ENCODE measurements at places on chromosomes 6 and 20.
A peak's percentile ranks its signal among the peaks of the same experiment; 100 is the strongest.

- DNase-seq: no peak
Observed at GRCh38 chr20:58523072-58523970, 8.1 kb upstream of the APCDD1L start.

- no peak for DNase-seq
Observed at GRCh38 chr6:42745083-42745639, 742 bp downstream of the TBCC start.

- DNase-seq: no peak
Observed at GRCh38 chr20:46559685-46560440, 9.4 kb upstream of the OCSTAMP start.

- DNase-seq: no peak
Observed at GRCh38 chr6:161021998-161022743, 30.6 kb downstream of the MAP3K4 start.

- DNase-seq: no peak
Observed at GRCh38 chr6:45983062-45983461, 32.6 kb downstream of the CLIC5 start.

GRCh38 chr6:37724530-37725220 lies 27.0 kb upstream of the MDGA1 start:
- DNase-seq: no peak

GRCh38 chr6:21265034-21265729 lies 328.4 kb upstream of the SOX4 start:
- no peak for DNase-seq

- peak; percentile 6 for DNase-seq
Observed at GRCh38 chr6:40630051-40630450, 42.9 kb upstream of the LRFN2 start.

DNA sequence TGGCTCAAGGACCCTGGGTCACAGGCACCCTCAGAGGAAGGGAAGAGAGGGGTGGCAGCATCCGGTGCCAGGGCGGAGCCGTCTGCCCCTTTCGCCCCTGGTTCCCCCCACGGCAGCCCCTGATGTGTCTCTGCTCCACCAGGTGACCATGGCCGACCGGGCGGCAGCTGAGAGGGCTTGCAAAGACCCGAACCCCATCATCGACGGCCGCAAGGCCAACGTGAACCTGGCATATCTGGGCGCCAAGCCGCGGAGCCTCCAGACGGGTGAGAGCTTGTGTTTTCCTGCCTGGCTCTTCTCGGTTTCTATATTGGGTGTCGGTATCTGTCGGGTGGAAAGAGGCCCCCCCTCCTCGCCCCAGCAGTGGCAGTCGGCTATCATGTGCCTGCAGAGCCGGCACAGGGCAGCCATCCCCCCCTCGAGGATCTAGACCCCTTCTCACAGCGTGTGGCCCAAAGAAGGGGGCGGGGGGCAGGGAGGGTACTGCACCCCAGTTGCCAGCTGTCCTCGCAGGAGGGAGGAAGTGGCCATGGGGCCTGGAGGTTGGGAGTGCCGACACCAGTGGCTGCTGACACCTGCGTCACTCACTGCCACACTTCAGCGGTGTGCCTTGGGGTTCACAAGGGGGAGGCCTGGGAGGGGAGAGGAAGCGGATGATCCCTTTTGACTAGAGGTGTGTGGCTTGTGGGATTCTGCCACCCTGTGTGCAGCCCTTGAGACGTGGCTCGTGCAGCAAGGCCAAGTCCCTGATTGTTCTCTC lies 1.5 kb downstream of the RBM38 start:
- DNase-seq: no peak

DNA sequence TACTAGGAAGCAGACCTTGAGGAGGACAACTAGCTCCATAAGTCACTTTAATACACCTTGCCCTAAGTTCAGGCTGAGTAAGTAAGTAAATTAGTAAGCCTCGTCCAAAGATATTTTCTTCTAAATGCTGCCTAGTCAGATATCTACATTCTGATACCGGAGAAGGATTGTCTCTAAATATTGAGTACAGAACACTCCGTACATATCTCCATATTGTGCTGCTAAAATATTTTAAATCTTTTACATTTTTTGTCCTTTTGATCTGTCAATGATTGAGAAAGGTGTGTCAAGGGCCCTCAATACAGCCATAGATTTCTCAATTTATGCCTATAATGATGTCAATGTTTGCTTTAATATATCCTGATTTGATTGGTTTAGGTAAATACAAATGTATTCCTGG lies 3.2 kb downstream of the WFDC8 start:
- DNase-seq: no peak

DNA sequence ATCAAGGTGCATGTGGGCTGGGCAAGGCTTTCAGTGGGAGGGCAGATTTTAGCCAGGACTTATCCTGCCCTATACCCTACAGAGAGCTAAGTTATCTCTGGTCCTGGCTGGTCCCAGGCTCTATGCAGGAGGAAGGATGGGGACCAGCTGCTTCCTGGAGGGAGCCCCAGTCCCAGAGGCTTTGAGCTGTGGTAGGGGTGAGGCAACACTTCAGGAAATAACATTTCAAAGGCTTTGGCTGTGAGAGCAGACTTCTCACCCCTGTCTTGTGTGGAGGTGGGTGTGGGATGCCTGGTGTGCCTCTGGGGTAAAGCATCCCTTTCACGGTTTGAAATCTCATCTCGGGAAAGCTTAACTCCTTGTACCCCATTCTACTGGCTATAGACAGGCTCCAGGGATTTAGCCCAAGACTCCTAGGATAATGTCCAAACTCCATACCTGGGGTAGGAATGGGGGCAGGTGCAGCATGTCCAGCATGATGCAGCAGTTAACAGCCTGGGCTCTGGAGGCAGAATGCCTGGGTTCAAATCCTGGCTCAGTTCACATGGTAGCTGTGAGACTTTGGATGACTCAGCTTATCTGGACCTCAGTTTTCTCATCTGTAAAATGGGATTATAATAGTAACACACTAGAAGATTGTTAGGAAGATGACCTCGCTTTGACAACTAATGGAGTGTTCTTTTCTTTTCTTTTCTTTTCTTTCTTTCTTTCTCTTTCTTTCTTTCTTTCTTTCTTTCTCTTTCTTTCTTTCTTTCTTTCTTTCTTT lies 27.5 kb upstream of the SIRPA start:
- no peak for DNase-seq

- DNase-seq: peak; percentile 13
Observed at GRCh38 chr6:22657352-22657980, 88.1 kb downstream of the HDGFL1 start.

DNA sequence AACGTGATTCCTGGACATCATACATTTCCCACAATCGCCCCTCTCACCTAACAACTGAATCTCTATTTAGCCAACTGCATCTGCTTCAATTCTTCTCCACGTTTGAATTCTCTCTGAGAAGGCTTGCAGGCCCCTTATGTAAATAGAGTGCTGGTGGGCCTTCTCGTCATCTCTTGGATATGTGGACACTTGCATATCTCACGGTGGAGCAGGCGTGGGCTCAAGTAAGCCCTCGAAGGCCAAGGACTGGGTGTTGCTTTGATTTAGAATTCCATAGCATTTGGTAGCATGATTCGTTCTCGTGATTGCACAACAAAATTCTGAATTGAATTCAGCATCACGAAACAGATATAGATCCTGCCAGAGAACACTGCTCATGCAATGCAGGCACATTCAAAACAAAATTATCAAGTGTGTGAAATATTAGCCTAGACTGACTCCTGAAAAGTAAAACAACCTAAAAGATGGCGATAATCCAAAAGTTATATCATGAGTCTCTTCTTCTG lies 613.6 kb downstream of the TFAP2A start:
- DNase-seq: no peak

DNA sequence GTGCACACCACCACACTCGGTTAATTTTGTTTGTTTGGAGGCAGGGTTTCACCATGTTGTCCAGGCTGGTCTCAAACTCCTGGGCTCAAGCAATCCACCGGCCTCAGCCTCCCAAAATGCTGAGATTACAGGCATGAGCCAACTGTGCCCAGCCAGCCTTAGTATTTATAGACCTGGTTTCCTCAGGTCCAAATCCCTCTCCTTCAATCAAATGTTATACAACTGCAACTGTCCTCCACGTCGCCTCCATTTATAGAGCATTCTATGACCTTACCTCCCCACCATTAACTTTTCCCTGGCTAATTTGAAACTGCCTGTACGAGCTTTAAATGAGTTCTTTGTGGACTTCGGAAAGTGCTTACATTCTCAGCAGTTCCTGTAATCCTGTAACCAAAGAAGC lies 39.3 kb upstream of the IPCEF1 start:
- DNase-seq: no peak

- no peak for DNase-seq
Observed at GRCh38 chr6:52489881-52490280, 69.7 kb downstream of the EFHC1 start.

DNA sequence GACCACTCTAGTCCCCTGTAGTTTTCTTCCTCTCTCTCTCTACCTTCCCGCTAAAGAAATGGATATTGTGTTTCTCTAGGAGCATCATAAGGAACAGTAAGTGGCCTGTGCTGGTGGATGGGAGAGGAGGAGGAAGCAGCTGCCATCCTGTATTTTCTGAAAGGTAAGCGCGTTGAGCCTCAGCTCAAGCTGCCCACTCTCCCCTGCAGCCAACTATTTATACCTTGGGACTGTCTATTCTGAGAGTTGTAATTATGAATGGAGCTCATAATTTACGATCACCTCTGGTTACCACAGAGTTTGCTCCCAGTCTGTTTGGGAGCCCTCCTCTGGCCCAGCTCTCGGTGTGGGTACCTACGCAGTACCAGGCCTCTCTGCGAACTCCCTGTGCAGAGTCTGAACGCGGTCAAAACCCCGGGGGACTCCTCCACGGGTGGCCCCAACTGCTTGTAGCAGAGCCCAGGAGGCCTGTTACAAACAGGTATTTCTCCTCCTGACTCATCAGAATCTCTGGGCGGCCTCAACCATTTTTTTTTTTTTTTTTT lies 285.4 kb downstream of the SMOC2 start:
- DNase-seq: no peak

DNA sequence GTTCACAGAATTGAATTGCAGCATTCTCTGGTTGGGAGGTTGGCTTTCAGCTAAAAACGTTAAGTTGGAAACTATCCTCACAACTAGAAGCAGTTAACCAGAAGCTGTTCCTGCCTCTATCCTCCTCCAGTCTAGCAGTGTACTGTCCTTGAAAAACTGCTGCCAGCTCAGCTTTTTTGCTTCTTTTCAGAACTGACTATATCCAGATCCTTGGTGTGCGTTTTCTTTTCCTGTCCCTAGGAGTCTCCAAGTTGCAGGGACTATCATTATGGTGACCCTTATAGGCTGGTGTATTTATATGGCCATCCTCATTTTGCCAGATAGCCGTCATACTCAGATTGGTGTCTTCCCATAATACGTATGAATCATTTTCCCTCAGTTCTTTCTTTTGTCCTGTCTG lies 5.5 kb downstream of the ITCH start:
- no peak for DNase-seq

DNA sequence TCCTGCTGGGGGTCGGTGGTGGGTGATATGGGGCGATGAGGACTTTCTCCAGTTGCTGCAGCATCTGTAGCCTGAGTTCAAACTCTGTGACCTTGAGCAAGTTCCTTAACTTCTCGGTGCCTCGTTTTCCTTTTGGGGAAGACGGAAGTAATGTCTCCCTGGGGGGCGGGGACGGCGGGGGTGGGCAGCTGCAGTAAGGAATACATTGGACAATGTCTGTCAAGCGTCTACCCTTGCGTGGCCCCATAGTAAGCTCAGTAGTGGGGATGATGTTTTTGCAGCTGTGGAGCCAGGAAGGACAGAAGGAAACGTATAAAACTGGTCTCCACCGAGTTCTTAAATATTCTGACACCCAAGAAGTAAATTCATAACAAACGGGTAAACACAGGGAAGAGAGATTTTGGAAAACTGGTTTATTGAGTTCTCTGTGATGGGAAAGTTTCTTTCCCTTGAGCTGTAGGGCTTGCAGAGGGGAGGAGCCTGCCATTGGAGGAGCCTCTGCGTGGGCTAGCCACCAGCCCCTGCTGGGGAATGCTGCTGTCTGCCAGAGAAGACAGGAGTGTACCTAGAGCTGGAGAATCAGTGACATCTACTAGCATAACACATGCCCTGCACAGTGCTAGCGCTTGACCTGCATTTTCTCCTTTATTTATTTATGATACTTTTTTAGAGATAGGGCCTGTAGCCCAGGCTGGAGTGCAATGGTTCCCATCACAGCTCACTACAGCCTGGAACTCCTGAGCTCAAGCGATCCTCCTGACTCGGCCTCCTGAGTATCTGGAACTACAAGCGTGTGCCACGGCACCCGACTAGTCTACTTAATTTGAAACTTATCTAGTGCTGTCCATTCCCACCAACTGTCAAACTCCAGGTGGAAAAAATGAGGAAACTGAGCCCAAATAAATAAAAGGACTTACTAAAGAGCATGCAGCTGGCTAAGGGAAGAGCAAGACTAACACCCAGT lies 1.2 kb upstream of the ACSS1 start:
- DNase-seq: peak; percentile 16

DNA sequence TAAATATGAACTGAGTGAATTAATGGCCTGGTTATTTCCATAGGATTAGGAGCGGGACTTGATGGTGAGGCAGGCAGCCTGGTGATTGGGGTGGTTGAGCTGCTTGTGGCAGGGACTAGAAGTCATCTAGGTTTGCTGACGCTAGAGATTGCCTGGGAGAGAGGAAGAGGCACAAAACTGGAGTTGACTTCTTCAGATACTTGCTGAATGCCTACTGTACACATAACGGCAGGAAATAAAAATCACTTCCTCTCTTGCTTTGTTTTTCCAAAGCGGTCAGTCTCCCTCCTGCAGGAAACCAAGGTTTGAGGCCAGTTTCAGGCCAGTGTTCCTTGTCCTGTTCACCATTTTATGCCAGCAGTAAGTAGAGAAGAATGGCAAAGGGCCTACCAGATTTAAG lies 36.7 kb upstream of the MYLIP start:
- DNase-seq: no peak

GRCh38 chr20:11229772-11230171 lies 556.0 kb upstream of the JAG1 start:
- peak; percentile 95 for DNase-seq

GRCh38 chr6:157732007-157732406 lies 91.0 kb upstream of the SNX9 start:
- no peak for DNase-seq

- no peak for DNase-seq
Observed at GRCh38 chr20:46408281-46408731, 1.9 kb upstream of the ELMO2 start.

DNA sequence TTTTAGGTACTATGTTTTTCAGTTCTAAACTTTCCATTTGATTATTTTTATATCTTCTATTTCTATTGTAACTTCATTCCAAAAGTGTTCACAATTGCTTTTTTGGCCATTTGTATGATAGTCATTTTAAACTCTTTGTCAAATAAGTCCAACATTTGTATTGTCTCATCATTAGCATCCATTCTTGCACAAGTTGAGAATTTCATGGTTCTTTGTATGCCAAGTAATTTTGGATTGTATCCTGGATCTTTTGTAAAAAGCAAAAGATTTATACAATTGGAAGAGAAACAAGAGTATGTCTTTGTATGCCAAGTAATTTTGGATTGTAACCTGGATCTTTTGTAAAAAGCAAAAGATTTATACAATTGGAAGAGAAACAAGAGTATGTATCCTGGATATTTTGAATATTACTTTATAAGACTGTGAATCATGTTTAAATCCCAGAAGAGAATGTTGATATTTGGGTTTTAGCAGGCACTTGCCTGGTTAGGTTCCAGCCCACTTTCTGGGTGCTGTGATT lies 36.9 kb upstream of the NT5E start:
- no peak for DNase-seq
